ENCODE measurements at places on chromosomes 2 and 18. TPM values are rescaled to one million over a fixed set of nuclear protein-coding genes. Genes with fewer than 3 reads are reported as not detected.

Gene KCNE4
- total RNA-seq: not detected

Gene ABCG5
- not detected for total RNA-seq

Gene UGT1A4
- total RNA-seq: not detected

Gene CD302
- 0.55 TPM for total RNA-seq

Gene IL36RN
- not detected for total RNA-seq

Gene PARD3B
- 0.52 TPM for total RNA-seq

Gene UGT1A8
- not detected for total RNA-seq

Data from natural killer cell treated with Interleukin-12 subunit alpha and Interleukin-12 subunit beta and Interleukin-15 and Interleukin-18, amount 100 ng/mL, for 72 hours (primary cell).